Urothelium cell line (cell line): ENCODE measurements at places on chromosomes 11 and 22.

GRCh38 chr11:13595166-13595565 lies 73.3 kb upstream of the FAR1 start:
- no peak for DNase-seq

DNA sequence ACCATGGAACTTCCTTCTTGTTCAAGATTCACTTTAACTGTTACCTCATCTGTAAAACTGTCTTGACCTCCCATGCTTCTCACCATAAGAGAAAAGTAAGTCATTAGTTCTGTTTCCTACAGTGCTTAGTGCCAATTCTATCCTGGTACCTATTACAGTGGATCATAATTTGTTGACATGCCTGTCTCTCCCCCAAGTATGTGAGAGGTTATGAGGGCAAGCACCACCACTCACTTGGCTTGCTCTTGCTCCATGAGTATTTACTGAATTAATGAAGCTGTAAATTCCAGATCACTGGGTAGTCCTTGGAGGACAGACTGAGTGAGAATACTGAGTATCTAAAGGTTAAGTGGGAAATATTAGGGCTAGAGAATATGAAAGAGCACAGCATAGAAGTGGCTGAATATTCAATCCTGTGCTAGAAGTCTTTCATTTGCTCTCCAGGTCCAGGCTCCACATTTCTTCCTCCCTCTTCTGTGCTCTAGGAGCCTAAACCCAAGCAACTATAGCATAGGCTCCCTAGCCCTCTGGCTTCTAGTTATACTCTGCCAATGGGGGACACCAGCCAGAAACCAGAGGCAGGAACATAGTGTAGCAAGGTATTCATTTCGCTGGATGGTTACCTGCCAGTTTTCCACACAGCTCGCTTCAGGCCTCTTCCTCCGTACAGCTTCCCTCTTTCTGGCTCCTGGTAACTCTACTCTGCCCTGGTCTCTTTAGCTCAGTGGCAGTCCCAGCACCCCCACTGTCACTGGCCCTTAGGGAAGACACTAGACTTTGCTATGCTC lies 118.2 kb upstream of the SLC5A12 start:
- DNase-seq = no peak

DNA sequence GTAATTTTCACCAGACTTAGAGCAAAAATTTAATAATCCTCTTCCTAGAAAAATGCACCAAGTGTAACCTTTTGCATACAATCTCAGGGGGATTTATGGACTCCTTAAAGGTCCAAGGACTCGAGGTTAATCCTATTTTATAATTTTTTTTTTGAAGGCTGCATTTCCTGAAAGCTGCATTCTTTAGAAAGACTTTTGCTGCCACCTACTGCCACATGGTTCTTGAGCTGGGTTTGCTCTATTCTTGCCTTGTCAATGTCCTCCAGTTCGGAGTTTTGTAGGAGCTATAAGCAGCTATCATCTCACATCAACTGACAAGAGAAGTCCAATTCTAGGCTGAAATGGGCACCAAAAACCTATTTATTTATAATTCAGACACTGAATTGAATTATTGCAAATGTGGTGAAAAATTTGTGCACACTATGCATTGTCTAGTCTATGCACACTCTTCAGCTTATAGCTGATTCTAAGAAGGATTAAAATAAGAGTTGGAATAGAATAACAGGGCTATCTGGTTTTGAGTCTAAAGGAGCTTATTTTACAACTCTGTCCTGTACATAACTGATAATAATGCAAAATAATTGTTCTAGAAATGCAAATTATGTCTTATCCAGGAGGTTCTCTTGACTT lies 31.3 kb downstream of the TRAF6 start:
- no peak for DNase-seq

- DNase-seq = peak; percentile 12
Observed at GRCh38 chr11:131217313-131218310, 152.8 kb upstream of the NTM start.

- DNase-seq = no peak
Observed at GRCh38 chr22:26546282-26546681, 34.0 kb upstream of the TFIP11 start.

- DNase-seq = no peak
Observed at GRCh38 chr11:27462543-27462942, 10.0 kb downstream of the LGR4 start.

- no peak for DNase-seq
Observed at GRCh38 chr11:88544656-88545280, 207.2 kb upstream of the CTSC start.

GRCh38 chr11:81026032-81026431 lies 1585.2 kb upstream of the TENM4 start:
- no peak for DNase-seq
